Renal cortical epithelial cell (primary cell): ENCODE measurements at places on chromosomes 1 and 21. TPM values are rescaled to one million over a fixed set of nuclear protein-coding genes. Genes with fewer than 3 reads are reported as not detected.

APCS gene
- not detected in 2 replicates for total RNA-seq

CLDN17 gene
- total RNA-seq: not detected in 2 replicates

ACKR1 gene
- total RNA-seq: not detected in 2 replicates

PLA2G4A gene
- total RNA-seq: 0.94 and 1.7 TPM in 2 replicates

CACNA1S gene
- not detected in 2 replicates for total RNA-seq

PTPN22 gene
- total RNA-seq: 2.1 and 4.6 TPM in 2 replicates

GPR161 gene
- total RNA-seq: 10.4 and 20.0 TPM in 2 replicates

SLC27A3 gene
- 5.0 and 8.5 TPM in 2 replicates for total RNA-seq

KCNK2 gene
- total RNA-seq: 0.25 TPM in 1 of 2 replicates, not detected in the other

RUNX3 gene
- 0.05 TPM in 1 of 2 replicates, not detected in the other for total RNA-seq

KIF21B gene
- 1.3 and 1.4 TPM in 2 replicates for total RNA-seq

CYP4A11 gene
- total RNA-seq: not detected in 2 replicates

FCAMR gene
- total RNA-seq: 0.69 and 3.6 TPM in 2 replicates

OR2L2 gene
- total RNA-seq: not detected in 2 replicates

CEP104 gene
- 20.7 and 44.8 TPM in 2 replicates for total RNA-seq

DCDC2B gene
- total RNA-seq: not detected in 2 replicates

DCST2 gene
- 0.05 TPM in 1 of 2 replicates, not detected in the other for total RNA-seq

CFHR3 gene
- not detected in 2 replicates for total RNA-seq

RXFP4 gene
- not detected in 2 replicates for total RNA-seq

KDM5B gene
- total RNA-seq: 76.6 and 183 TPM in 2 replicates

ERVH48-1 gene
- total RNA-seq: not detected in 2 replicates

CACNA1E gene
- 0.35 TPM in 1 of 2 replicates, not detected in the other for total RNA-seq

SSU72 gene
- total RNA-seq: 78.7 and 87.2 TPM in 2 replicates

SRM gene
- total RNA-seq: 4.5 and 26.5 TPM in 2 replicates

NADK gene
- total RNA-seq: 34.9 and 48.4 TPM in 2 replicates

TGFBR3 gene
- total RNA-seq: 4.0 and 11.0 TPM in 2 replicates

CD53 gene
- total RNA-seq: not detected in 2 replicates

CHIA gene
- not detected in 2 replicates for total RNA-seq

NAV1 gene
- total RNA-seq: 5.2 and 17.1 TPM in 2 replicates

PPIAL4G gene
- total RNA-seq: not detected in 2 replicates

FAM163A gene
- not detected in 2 replicates for total RNA-seq

DNAJC28 gene
- total RNA-seq: 1.9 and 4.2 TPM in 2 replicates

VANGL2 gene
- total RNA-seq: 4.2 and 17.7 TPM in 2 replicates

PLA2G2C gene
- not detected in 2 replicates for total RNA-seq

TACSTD2 gene
- total RNA-seq: 122 and 129 TPM in 2 replicates

TRIM45 gene
- total RNA-seq: 1.2 and 7.1 TPM in 2 replicates

CLCA1 gene
- total RNA-seq: not detected in 2 replicates

ASCL5 gene
- total RNA-seq: not detected in 2 replicates

SYPL2 gene
- 0.45 TPM in 1 of 2 replicates, not detected in the other for total RNA-seq

COL18A1 gene
- 237 and 672 TPM in 2 replicates for total RNA-seq

ANGPTL3 gene
- 0.05 TPM in 1 of 2 replicates, not detected in the other for total RNA-seq

TRABD2B gene
- 1.6 and 6.8 TPM in 2 replicates for total RNA-seq

MYOG gene
- not detected in 2 replicates for total RNA-seq

OR6K3 gene
- not detected in 2 replicates for total RNA-seq

HRNR gene
- total RNA-seq: under 0.01 TPM in 2 replicates

AVPR1B gene
- total RNA-seq: not detected in 2 replicates

MYOC gene
- total RNA-seq: 0.10 TPM in 1 of 2 replicates, not detected in the other

DPYD gene
- 6.8 and 37.5 TPM in 2 replicates for total RNA-seq

LCE7A gene
- total RNA-seq: not detected in 2 replicates

SPRR2A gene
- not detected in 2 replicates for total RNA-seq
